Stomach (tissue), 19 donors: ENCODE measurements at places on chromosomes 6 and 20. TPM values are rescaled to one million over a fixed set of nuclear protein-coding genes. Genes with fewer than 3 reads are reported as not detected.
A peak's percentile ranks its signal among the peaks of the same experiment; 100 is the strongest.

Gene OPRL1
- total RNA-seq, result 4.7 TPM

Gene BMP2
- 49.0 TPM for total RNA-seq

Gene APCDD1L
- not detected for total RNA-seq

Gene ADGRF4
- total RNA-seq, result not detected

Gene PRRT1
- not detected for total RNA-seq

Gene NFATC2
- total RNA-seq, result 10.1 TPM

DNA sequence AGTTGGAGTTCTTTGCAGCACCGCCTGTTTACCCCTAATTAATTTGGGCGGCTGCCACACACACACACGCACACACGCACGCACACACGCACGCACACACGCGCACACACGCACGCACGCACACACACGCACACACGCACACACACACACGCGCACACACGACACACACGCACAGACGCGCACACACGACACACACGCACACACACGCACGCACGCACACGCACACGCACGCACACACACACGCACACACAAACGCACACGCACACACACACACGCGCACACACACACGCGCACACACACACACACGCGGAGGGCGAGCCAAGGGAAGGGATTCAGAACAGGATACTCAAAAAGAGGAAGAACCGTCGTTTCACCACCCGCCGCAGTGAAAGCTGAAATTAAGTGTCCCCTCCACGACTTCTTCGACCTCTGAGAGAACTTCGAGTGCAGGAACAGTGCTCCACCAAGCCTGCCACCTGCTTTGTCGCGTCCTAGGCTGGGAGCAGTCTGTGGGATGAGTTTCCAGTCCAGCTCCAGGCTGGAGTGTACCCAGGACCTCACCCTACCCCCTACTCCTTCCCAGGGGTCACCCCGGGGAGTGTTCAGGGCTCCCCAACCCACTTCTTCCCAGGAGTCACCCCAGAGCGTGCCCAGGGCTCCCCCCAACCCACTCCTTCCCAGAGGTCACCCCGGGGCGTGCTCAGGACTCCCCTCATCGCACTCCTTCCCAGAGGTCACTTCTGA, 1.1 kb downstream of the RNASET2 start:
- H3K4me3 ChIP-seq, result peak overlapping the region; percentile 94
- no peaks in the 10 kb centered on the region for H3K27me3 ChIP-seq
- H3K4me1 ChIP-seq, result peaks cover 42% of the 10 kb centered on the region
- H3K36me3 ChIP-seq, result peaks cover 10% of the 10 kb centered on the region

- no peak overlapping the region for H3K4me3 ChIP-seq
- H3K36me3 ChIP-seq, result no peaks in the 10 kb centered on the region
- peak overlapping the region; percentile 59 for H3K27ac ChIP-seq
- H3K4me1 ChIP-seq, result peaks cover 27% of the 10 kb centered on the region
- no peak for DNase-seq
Measured at GRCh38 chr20:5731753-5732366, 18.3 kb upstream of the SHLD1 start.

DNA sequence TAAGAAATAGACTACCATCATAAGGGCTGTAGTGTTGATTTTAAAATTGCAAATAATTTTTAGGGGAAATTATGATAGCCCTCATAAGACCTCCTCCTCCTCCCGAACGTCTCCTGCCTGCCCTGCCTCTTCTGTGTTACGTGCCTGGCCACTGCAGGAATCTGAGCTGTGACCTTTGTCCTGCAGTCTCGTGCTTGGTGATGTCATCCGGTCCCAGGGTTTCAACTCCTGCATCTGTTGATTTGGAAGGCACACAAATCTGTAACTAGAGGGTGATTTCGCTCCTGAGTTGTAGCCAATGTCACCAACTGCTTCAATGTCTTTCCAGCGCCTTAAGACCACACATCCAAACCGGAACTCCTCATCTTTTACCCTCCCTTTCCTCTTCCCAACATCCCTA, 163.2 kb downstream of the AIG1 start:
- H3K4me3 ChIP-seq, result no peak overlapping the region
- H3K4me1 ChIP-seq, result peaks cover 27% of the 10 kb centered on the region
- no peak overlapping the region for H3K27ac ChIP-seq
- DNase-seq, result no peak
- no peaks in the 10 kb centered on the region for H3K27me3 ChIP-seq

GRCh38 chr20:10438217-10438616, 3.1 kb downstream of the SLX4IP start:
- H3K4me3 ChIP-seq, result no peak overlapping the region
- no peak overlapping the region for H3K27ac ChIP-seq
- H3K4me1 ChIP-seq, result peaks cover 13% of the 10 kb centered on the region
- H3K27me3 ChIP-seq, result no peaks in the 10 kb centered on the region
- H3K36me3 ChIP-seq, result no peaks in the 10 kb centered on the region
- no peak for DNase-seq

- H3K4me1 ChIP-seq, result no peaks in the 10 kb centered on the region
- DNase-seq, result no peak
- no peak overlapping the region for H3K27ac ChIP-seq
- H3K27me3 ChIP-seq, result no peaks in the 10 kb centered on the region
Measured at GRCh38 chr6:158674342-158675131, 24.7 kb downstream of the SYTL3 start.

DNA sequence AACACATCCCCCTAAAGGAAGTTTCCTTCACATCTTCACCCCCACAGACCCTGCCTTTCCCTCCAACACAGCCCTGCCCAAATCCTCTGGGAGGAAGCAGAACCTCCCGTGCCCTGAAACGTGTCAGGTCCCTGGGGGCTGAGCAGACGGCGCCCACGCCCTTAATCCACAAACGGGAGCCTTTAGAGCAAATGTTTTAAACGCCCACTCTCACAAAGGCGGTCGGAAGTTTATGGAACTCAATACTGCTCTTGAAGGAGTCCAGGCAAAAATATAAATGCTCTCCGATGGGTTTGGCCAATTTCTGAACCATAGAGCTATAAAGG, 237.1 kb upstream of the AFDN start:
- H3K4me1 ChIP-seq, result no peaks in the 10 kb centered on the region
- no peaks in the 10 kb centered on the region for H3K27me3 ChIP-seq
- H3K36me3 ChIP-seq, result no peaks in the 10 kb centered on the region
- no peak for DNase-seq
- no peak overlapping the region for H3K27ac ChIP-seq
- no peak overlapping the region for H3K4me3 ChIP-seq

GRCh38 chr20:63850689-63851547, 10.4 kb upstream of the ABHD16B start:
- H3K4me3 ChIP-seq, result no peak overlapping the region
- no peak for DNase-seq
- H3K27ac ChIP-seq, result no peak overlapping the region
- H3K27me3 ChIP-seq, result peaks cover 78% of the 10 kb centered on the region
